ENCODE measurements at places on chromosomes 6 and 20. TPM values are rescaled to one million over a fixed set of nuclear protein-coding genes. Genes with fewer than 3 reads are reported as not detected.

DNA sequence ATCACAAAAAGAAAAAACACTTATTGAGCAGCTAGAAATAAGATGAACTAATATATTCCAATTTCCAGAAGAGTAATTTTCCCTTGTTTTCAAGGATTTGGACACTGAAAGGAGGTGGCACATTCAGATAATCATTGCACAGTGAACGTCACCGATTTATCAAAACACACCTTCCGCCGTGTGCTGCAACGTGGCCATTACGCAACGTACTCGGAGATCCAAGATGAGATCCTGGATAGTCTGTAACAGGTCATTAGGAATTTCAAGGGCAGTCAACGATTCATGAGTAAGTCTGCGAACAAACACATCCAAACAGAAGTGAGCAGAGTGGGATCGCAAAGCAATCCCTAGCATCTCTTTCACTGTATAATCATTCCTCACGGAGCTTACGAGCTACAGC lies 93.0 kb downstream of the HUS1B start:
- H3K27me3 ChIP-seq, result no peaks in the 10 kb centered on the region
- peaks cover 40% of the 10 kb centered on the region for H3K36me3 ChIP-seq
- no peak for DNase-seq

Gene ULBP2
- total RNA-seq, result not detected

GRCh38 chr6:130158548-130158947 lies 64.2 kb downstream of the SAMD3 start:
- no peak overlapping the region for H3K27ac ChIP-seq
- no peaks in the 10 kb centered on the region for H3K4me1 ChIP-seq
- H3K27me3 ChIP-seq, result no peaks in the 10 kb centered on the region
- H3K36me3 ChIP-seq, result peaks cover 53% of the 10 kb centered on the region
- H3K4me3 ChIP-seq, result no peak overlapping the region
- no peak for DNase-seq

Gene DCBLD1
- 8.3 TPM for total RNA-seq

GRCh38 chr20:7772371-7772770 lies 167.9 kb downstream of the HAO1 start:
- no peaks in the 10 kb centered on the region for H3K27me3 ChIP-seq
- DNase-seq, result no peak
- no peaks in the 10 kb centered on the region for H3K36me3 ChIP-seq
- H3K4me1 ChIP-seq, result no peaks in the 10 kb centered on the region
- no peak overlapping the region for H3K4me3 ChIP-seq
- no peak overlapping the region for H3K27ac ChIP-seq

- H3K36me3 ChIP-seq, result no peaks in the 10 kb centered on the region
- H3K4me3 ChIP-seq, result no peak overlapping the region
- H3K4me1 ChIP-seq, result peaks cover 2% of the 10 kb centered on the region
- no peak overlapping the region for H3K27ac ChIP-seq
These were observed 13.4 kb downstream of the PTK7 start for GRCh38 chr6:43089467-43089866.
